ENCODE measurements at places on chromosomes 6 and 20.

DNA sequence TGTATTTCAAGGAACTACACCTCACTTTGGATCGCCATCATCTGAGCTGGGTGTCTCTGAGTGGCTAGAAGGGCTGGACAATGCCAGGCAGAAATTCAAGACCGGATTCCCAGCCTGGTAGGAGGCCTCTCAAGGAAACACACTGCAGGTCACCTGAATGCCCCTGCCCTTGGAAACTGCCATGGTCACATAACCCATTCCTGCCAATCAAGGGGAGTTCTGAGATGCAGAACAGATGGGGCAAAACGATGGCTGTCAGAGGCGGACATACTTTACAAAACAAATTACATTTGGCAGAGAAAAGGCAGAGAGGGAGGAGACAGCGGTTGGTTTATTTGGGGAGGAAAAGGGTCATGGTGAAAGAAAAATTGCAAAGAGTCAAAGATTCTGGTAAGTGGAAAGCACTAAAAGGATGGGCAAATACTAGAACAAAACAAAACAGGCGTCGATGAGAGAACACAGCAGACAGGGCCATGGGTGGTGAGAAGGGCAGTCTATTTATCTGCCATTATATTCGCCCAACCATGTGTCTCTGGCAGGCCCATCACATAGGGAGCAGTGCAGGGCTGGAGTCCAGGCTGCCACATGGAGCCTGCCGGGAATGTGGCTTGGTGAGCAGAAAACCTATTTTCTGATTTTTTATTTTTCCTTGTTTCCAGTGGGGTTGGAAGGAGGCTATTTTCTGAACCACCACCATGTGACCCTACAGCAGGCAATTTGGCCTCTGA is 13.5 kb downstream of the BEND3 start:
- DNase-seq, result no peak

DNA sequence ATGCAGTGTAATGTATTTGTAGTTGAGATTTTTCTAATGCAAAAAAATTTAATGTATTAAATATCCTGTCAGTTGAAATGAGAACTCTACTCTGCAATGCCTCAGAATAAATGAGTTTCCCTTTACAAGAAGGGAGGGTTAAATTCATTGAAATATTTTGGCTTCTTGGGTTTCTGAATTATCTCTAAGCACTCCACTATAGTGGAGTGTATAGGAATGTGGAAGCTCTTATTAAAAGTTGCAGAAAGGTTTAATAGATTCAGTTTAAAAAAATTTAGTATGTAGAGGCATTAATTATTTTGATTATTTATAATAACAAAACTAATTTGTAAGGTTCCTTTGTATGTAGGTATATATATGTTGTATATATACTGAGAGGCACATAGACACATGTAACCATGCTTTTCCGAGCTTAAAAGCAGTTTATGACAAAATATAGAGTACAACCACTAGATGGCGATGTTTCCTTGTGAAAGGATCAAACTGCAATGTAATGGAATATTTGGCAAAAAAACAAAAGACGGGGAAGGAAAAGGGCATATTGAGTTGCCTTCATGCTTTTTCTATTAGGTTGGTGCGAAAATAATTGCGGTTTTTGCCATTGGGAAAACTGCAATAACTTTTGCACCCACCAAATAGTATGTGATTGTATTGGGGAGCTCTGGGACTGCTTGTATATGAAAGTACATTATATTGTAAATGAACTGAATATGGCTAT is 144.2 kb downstream of the MYO6 start:
- DNase-seq, result no peak

GRCh38 chr20:42775037-42775436 is 414.7 kb downstream of the PTPRT start:
- no peak for DNase-seq

GRCh38 chr6:157921685-157922367 is 59.8 kb upstream of the SYNJ2 start:
- DNase-seq, result no peak

DNA sequence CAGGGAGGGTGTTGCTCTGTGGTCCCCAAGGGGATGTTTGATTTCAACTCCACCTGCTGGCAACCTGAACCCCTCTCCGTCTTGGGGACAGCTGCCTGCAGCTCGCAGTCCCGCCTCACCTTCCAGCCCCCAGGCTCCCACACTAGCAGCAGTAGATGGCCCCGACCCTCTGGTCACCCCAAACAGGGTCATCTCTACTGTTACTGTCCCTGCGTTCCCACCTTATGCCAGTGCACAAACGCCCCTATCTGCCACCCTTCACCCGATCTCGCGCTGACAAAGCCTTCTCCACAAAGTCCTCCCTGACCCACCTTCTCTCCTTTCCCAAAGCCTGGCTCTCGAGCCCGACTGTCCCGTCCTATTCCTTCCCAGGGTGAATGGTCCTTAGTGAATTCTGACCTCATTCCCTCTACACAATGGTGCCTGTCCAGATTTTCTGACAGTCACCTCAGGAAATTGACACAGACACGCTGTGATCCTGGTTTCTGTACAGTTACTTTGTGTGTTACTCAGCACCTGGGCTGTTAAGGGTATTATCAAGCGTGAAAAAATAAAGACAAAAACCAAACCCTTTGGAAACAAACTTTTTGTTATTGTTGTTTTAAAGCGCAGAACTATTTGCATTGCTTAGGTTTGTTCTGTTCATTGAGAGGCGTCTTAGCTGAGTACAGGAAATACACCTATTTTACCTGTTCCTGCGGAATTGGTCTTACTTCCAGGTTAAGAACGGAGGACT is 728 bp downstream of the FUT9 start:
- no peak for DNase-seq

All from cortex of kidney (tissue), 1 donor.